ENCODE measurements at places on chromosomes 1 and 21.

GRCh38 chr1:247210062-247210375 lies 38.2 kb upstream of the ZNF124 start:
- DNase-seq = no peak

DNA sequence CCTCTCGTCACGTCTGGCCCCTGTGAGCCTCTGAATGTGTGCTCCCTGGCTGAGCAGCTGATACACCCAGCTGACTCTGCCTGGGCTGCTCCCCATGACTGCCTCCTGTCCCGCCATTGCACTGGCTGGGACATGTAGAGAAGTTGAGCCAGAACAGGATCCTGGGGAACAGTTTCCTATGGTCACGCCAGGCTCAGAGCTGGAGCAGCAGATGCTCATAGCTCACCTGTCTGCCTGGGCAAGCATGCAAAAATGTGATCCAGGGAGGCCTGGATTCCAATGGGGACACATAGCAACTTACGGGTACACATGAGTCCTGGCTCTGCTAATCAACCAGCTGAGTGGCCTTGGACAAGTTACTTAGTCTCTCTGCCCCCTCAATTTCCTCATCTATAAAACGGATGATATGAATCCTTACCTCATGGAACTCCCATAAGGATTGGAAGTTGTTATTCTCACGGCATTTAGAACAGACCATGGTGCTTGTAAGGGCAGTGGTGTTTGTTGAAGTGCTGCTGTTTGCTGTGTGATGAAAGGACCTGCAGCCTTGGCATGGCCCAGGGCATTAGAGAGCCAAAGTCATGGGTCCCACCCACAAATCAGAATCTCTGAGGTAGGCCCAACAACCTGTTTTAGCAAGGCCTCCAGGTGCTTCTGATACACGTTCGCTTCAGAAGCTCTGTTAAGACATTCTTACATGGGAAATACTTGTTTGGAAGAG lies 150.3 kb upstream of the VANGL1 start:
- DNase-seq = no peak

- DNase-seq = no peak
Measured at GRCh38 chr1:239545466-239545865, 159.1 kb downstream of the CHRM3 start.

DNA sequence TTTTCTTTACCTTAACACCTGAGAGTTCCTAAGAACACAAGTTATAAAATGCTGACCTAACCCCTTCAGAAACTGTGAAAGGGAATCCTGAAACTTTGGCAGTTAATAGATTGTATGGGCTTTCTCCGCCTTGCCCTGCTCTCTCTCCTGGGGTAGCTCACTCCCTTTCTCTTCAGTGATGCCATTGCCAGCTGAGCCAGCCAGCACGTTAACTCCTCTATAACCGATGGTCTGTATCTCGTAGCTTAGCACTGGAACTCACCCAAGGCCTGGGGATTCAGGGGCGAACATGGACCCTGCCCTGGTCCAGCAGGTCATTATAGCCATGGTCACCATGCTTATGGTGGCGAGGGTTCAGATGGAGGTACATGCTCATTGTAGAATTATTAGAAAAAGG lies 40.7 kb downstream of the TRAPPC10 start:
- DNase-seq = no peak

DNA sequence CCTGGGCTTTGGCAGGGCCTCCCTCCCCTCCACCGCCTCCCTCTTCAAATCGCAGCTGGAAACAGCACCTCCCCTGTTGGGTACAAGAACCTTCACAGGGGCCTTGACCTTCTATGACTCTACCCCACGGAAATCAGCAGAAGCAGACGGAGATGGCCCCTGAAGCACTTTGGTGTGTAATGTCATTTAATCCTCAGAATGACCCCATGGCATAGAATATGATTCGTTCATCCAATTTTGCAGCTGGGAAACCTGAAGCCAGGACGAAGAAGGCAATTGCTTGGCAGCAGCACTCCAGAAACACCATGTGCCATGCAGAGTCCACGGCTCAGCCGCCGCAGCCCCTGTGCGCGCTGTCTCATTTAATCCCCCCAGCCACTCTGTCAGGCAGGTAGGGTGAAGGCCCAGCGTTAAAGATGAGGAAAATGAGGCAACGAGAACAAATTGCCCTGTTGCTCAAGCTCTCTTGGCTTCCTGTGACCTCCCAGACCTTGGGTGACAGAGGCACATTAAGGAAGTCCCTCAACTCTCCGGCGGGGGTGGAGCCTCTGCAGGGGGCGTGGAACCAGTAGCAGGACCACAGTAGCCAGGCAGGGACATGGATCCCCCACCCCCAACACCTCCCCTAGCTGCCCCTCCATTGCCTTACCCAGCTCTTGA lies 25.8 kb upstream of the LAPTM5 start:
- peak; percentile 8 for DNase-seq

- no peak for DNase-seq
Measured at GRCh38 chr1:182552527-182552926, 36.5 kb downstream of the RNASEL start.

DNA sequence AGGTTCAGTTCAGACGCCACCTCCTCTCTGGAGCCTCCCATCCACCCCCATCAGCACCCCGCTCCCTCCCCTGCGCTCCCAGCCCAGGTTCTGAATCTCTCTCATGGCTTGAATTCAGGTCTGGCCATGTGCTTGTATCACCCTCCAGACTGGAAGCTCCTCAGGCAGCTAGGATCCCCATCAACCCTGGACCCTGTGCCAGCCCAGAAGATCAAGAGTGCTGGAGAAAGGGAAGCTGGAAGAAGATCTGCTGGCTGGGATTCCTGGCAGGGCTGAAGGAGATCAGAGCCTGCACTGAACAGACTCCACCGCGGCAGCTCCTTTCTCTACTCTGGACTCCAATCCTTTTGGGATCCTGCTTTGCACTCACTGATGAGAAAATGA lies 11.7 kb upstream of the TINAGL1 start:
- no peak for DNase-seq

Measured in stimulated activated naive CD4-positive, alpha-beta T cell (primary cell).